Fibroblast of lung (primary cell): ENCODE measurements at places on chromosomes 3 and 15.
A peak's percentile ranks its signal among the peaks of the same experiment; 100 is the strongest.

DNA sequence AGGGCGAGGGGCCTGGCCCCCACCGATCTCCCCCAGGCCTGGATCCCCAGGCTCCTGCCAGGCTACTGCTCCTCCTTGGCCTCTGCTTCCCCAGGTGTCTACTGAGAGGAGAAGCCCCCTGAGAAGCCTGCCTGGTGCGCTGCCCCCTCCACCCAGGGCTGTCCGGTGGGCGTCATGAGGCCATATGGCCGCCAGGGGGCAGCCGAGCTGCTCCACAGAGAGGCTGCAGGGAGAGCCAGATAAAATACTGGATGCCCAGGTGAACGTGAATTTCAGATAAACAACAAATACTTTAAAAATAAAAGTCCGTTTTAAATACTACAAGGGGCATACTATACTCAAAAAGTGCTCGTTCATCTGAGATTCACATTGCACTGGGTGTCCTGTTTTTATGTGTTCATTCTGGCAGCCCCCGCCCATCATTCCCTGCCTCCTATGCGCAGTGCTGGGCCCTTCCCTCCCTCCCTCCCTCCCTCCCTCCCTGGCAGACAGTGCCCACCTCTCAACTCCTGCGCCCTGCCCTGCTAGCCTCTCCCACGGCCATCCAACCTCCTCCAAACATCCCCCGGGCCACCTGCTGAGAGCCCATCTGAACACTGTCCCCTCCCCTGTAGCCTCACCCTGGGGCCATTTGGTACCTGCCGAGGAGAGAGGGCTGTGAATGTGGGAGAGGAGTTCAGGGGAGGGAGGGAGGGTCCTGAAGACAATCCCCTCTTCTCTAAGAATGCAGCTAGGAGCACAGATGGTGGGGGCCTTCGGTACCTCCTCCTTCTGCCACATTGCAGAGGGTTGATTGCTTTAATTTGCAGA, 29.6 kb downstream of the PSTPIP1 start:
- DNase-seq = peak; percentile 19

DNA sequence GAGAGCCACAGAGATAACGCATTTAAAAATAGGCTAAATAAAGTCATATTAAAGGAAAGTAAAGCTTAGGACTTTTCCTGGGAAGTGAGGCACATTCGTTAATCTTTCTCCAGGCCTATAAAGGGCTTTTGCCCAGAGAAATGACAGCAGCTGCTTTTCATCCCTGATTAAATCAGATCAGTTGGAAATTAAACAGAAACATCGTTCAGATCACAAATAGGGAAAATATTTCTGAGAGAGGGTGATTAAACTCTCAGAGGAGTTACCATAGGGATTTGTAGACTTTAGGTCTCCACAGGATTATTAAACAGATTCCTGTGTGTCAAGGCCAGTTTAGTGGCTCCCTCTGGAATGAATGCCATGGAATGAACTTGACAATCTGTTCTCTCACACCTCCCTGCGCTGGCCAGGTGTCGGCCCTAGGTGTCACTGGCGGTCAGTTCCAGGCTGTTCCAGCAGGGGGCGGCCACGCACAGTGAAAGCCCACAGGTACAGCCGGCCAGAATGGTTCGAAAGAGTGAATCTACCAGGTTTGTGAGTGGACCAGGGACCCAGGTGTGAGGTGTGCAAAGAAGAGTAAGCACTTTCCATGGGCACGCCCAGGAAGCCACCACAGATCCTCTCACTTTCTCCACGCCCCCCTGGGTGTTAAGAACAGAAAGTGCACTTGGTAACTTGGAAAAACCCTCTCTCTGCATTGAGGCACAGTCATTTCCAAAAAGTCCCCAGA, 253.0 kb upstream of the RASGRP1 start:
- DNase-seq = peak; percentile 54

- DNase-seq = peak; percentile 9
Observed at GRCh38 chr15:29242456-29243242, 27.0 kb downstream of the NSMCE3 start.

DNA sequence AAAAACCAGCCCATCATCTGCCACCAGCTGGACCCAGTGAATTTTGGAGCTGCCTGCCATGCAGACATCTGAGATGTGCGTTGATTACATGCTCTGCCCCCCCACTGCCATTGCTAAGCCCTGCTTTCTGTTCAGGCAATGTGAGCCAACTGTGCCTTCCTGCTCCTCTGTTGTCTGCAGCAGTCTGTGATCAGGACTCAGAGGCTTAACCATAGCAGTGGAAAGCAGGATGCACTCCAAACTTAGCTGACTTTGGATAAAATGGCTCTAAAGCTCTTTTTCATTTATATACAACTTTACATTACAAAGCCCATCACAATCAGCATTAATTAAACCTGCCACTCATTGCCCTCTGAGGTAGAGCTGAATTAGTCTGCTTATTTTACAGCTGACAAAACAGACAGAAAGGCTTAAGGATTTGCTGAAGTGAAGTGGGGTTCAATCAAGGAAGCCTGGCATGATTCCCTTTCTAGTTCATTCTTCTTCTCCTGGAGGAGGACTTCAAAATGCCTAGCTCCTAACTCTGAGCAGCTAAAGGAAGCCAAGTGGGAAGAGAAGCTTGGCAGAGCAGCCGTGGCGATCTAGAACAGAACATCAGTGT, 15.7 kb upstream of the RPS27L start:
- no peak for DNase-seq

- no peak for DNase-seq
Observed at GRCh38 chr15:62753518-62754221, 288.9 kb upstream of the TPM1 start.

- DNase-seq = no peak
Observed at GRCh38 chr3:59263152-59263551, 213.3 kb upstream of the CFAP20DC start.

DNA sequence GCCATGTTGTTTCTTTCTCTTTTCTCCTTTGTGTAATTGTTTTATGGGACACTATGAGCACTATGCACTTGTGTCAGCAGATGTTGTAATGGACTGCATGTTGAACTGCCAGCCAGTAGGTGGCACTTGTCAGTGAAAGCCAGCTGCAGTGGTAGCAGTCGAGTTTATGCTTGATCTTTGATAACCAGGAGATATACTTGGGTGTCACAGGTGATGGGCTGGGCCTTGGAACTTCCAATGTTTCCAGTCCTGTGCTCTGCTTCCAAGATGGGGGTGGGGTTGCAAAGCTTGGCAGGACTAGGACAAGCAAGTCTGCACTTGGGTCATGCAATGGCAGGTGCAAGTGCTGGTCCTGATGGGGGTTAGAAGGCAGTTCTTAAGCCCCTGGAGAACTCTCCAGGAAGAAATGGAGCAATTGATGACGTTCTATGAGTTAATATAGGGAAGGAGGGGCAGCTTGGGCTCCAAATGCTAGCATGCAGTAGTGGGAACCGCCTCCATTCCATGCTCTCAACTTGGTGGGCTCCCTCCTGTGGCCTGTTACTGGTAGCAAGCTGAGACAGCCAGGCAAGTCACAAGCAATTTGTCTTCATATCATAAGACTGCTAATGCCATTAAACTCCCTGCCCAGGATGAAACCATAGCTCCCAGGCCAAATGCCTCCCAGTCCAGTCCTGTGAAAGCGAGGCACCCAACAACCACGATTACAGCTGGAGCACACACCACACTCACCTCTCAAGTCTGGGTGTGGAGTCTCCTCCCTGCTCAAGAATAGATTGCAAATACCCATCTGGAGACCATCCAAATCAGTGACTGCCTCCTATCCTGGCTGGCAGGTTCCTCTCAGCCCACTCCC, 287.2 kb downstream of the CGGBP1 start:
- no peak for DNase-seq

DNA sequence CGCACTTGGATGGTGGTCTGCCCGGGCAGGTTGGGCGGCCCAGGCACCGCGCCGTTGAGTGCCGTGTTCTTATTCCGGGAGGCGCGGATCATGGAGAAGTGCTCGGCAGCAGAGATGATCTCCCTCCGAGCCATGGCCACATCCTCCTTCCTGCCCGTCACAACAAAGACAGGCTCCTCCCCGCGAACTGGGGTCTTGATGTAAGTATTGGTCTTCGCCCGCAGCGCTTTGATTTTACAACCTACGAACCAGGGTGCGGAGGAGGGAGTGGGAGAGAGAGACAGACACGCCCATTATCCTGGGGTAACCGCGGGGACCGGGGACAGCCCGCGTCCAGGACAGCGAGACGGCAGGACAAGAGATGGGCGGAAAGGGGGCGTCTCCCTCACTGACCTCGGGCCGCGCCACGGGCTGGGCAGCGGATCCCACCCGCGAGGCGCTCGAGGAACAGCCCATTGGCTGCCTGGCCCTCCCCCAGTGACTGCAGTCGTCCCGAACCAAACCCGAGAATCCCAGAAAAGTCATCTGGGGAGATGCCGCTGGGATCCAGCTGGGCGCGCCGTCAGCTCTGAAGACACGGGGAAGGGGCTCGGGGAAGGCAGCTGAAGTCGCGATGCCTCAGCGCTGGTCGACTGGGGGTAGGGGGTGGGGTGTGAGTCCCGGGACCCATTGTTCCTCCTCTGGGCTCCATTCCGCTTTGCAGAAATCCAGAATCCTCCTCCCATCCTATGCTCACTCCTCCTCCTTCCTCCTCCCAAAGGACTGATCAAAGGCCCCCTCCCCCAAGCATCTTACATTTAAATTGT, 1.2 kb downstream of the MEX3B start:
- peak; percentile 84 for DNase-seq

GRCh38 chr3:87837076-87837475, 221.7 kb downstream of the CGGBP1 start:
- DNase-seq = no peak
